ENCODE measurements at places on chromosomes 4 and X.

DNA sequence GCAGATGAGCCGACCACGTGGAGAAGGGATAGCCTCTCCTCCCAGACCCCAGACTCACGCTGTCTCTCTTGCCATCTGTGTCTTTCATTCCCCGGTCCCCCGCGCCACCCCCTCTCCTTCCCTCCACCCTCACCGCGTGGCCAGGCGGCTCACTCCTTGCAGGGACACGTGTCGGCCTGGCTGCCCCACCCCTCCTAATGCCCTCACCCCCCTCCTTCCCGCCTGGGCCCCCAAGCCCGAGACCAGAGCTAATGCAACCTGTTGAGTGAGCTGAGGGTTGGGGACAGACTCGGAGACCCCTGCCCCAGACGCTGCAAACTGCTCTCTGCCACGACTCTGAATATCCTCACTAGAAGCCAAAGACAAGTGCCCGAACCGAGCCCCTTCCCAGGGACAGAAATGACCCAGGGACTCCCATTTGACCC lies 1.8 kb downstream of the SLC38A5 start:
- no peak for DNase-seq

- no peak for DNase-seq
Observed at GRCh38 chrX:101257448-101258258, 33.5 kb downstream of the TAF7L start.

DNA sequence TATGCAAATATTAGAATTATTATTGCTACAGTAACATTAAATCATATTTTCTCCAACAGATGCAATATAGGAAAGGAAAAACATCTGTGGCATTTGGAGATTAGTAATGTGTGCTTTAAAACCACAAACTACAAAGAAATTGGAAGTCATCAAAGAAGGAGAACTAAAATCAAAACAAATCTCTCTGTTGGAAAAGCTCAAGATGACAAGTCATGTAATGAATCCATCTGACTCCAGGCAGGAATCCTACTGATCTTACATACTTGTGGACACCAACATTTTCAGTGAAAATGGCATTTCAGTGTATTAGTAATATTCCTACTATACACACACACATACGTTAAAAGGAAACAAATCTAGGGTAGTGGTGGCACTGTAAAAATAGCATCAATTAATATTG lies 98.2 kb downstream of the SLC39A8 start:
- DNase-seq, result no peak

DNA sequence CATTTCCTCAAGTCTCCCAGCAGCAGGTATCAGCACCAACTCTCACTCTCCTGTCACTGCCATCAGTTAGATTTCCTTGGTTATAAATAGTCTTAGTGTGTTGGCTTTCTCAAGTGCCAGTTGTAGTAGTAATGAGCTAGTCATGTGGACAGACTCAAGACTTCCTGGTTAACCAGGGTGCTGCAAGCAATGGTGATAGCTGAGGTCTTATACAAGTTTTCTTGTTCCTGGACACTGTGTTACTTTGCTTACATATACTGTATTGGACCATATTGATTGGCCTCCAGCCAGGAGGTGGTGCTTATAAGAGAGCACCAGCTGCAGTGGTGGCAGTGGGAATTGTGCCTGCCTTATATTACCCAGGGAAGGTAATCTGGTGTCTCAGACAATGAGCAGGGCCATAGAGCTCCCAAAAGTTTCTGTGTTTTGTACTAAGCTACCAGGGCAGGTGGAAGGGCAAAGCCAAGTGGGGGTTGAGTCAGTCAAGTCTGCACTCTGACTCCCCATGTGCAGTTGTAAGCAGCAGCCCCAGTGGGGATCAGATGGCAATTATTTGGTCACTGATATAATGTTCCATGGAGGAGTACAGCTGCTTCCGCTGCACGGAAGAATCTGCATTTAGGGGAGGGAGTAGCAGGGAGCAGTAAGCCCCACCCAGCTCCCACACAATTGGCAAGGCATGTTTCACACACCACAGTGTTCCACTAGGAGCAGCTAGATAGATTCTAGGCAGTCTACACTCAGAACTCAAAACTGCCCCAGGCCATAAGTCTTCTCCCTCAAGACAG lies 24.1 kb upstream of the ZDHHC15 start:
- DNase-seq, result no peak

GRCh38 chr4:4870576-4871241 lies 11.2 kb downstream of the MSX1 start:
- DNase-seq, result peak; percentile 24

GRCh38 chr4:11529625-11530201 lies 101.0 kb upstream of the HS3ST1 start:
- DNase-seq, result no peak

DNA sequence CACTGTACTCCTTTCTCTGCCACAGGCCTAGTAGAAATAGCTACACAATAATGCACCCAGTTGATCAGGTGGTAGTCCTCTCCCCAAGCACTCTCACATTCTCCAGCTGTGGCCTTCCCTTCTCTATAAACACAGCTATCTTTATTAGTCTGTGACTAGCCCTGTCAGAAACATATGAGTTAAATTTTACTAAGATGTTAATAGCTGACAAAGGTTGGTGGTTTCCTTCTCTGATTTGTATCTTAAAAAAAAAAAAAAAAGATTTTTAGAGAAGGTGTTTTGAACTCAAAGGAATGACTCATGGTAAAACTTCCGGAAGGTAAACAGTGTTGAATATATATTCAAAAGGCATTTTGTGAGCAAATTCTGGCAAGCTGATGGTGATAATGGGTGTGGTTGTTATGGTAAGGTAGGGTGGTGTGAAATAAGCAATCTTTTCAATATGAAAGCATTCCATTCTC lies 327.4 kb downstream of the PPP3CA start:
- no peak for DNase-seq

GRCh38 chr4:2388429-2389182 lies 29.8 kb downstream of the ZFYVE28 start:
- no peak for DNase-seq

- peak; percentile 60 for DNase-seq
Observed at GRCh38 chr4:41125558-41126311, 88.6 kb downstream of the APBB2 start.

GRCh38 chr4:102869569-102870197 lies 891 bp downstream of the CISD2 start:
- DNase-seq, result no peak

GRCh38 chrX:153645921-153646488 lies 998 bp upstream of the DUSP9 start:
- DNase-seq, result no peak

GRCh38 chr4:17077105-17077504 lies 178.7 kb upstream of the LDB2 start:
- DNase-seq, result no peak

- no peak for DNase-seq
Observed at GRCh38 chrX:37785569-37785968, 5.7 kb downstream of the CYBB start.

DNA sequence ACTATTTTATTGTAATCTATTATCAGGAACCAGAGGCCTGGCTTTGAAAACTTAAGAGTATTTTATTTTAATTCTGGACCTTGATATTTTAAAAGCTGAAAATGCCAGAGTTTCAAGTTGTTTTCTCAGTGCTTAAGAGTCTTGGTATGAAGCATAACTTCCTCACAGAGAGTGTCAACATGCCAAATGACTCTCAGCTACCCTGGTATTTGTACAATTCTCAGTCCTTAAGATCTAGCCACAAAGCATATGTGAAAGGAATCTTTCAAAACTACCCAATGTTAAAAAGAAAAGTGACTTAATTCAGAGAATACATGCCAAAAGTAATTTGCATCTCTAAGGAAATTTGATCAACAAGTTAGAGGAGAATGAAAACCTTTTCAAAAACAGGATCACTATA lies 171.9 kb downstream of the DKK2 start:
- no peak for DNase-seq

GRCh38 chr4:147842573-147842972 lies 110.7 kb downstream of the ARHGAP10 start:
- DNase-seq, result no peak

- no peak for DNase-seq
Observed at GRCh38 chrX:37921758-37922157, 74.4 kb upstream of the DYNLT3 start.

DNA sequence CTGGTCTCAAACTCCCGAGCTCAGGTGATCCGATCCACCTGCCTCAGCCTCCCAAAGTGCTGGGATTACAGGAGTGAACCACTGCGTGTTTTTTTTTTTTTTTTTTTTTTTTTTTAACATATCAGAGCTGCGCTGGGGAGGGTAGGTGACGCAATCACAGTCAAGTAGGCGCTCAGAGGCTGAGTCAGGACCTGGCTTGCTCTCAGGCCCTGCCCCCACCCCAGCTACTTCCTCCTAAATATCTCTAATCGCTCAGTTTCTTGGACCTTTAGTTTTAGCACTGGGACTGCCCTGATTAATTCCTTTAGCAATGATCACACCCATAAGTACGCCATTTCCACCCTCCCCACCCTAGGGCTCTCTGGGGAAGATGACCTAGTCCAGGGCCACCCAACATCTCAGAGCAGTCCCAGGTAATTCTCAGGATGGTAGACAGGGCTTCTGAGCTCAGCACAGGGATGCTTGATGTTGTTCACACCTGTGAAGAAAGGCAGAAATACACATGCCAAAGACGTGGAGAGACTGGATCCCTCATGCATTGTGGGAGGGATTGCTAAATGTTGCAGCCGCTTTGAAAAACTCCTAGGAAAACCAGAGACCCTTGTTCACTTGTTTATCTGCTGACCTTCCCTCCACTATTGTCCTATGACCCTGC lies 50.2 kb downstream of the DDX3X start:
- no peak for DNase-seq

- DNase-seq, result no peak
Observed at GRCh38 chr4:99564921-99565320, 1.1 kb upstream of the TRMT10A start.

DNA sequence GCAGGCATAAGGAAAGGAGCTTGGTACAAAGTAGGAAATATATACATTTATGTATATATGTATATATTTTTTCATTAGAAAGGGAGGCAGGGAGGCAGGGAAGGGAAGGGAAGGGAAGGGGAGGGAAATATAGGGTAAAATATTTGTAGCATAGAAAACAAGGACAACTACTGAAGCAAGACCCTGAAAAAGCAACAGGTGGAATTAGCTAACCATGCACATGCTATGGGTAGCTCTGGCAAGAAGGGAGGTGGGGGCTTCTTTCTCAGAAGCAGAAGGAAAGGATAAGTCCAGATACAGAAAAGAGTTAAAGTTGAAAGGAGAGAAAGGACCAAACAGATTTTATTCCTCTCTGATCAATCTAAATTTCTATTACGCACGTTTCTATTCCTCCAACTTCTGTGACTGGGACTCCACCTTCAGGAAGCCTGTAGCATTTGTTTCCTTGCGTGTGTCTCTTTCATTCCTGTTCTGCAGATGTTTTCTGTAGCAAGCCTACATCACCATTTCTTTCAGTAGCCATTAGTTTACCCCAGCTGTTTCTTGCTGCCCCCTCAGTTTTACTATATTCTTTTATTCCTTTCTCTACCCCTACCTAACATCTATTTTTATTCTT lies 82.9 kb downstream of the OR13H1 start:
- peak; percentile 7 for DNase-seq

GRCh38 chr4:122624205-122624604 lies 3.3 kb upstream of the IL21 start:
- DNase-seq, result no peak

GRCh38 chrX:21885568-21885967 lies 29.8 kb downstream of the YY2 start:
- no peak for DNase-seq

DNA sequence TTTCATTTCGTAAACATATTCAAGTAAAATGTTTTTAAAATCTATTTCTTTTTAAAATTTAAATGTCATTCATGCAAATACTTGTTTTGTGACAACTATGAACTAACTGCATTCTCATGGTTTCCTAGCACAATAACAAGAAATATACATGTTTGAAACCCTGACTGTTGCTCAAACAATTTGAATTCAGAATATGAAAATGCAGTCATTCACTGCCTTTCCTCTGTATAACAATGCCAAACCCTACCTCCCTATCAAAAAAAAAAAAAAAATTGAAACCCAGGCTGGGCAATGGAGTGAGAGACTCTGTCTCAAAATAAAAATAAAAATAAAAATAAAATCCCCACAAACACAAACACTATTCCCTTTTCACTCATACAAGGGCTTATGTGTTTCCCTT lies 42.1 kb downstream of the MAB21L2 start:
- no peak for DNase-seq

GRCh38 chr4:136737066-136737465 lies 795.2 kb downstream of the PCDH18 start:
- DNase-seq, result no peak

DNA sequence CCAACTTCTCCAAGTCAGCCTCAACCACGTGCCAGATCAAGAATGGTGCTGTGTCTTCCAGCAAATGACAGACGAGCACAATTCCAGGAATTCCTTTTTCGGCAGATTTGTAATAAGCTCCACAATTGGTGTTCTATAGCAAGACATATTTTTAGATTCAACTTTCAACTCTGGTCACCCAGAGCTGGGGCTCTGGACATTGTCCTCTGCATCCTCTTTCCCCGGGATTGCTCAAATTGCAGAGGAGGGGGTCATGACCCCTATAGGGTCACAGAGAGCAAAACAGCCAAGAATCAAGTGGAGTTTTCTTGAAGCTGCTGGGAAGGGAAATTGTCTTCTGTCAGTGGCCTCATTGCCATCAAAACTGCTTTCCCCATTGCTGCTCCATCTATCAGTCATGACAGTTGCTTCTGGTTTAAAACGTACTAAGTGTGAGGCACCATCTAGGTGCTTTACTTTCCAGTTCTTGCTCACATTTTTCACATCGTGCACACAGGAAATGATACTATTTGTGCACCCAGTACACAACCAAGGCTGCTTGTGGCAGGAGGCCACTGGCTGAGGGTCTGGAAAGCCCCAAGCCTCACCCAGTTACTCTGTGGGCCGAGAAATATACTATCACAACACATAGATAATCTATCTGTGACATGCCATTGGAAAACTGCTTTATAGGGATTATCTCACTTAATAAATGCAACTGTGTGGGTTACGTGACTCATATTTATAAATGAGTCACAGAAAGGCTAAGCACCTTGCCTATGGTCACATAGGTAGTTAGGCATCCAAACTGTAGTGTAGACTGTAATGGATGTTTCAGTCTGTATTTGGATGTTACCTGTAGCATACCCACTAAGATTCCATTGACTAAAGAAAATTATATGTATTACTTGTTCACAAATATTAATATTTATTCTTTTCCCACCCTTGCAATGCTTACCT lies 91.7 kb upstream of the PHOX2B start:
- DNase-seq, result no peak

DNA sequence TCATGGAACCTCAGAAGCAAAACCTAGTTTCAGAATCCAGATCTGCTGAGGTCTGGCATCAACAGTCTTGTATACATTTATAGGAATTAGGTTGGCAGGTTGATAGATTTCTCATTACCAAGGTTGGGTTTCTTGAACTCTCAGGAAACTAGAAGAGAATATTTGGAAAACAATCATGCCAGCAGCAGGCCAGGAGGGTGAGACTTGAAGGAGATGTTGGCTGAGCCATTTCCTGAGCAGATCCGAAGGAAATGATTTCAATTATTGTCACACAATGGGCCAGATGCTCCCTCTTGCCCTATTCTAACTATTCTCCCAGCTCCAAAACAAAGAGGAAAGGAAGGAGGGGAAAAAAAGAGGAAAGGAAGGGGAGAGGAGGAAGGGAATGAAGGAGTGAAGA lies 45.2 kb downstream of the SHROOM4 start:
- DNase-seq, result no peak

- no peak for DNase-seq
Observed at GRCh38 chrX:14618177-14618965, 89.0 kb downstream of the GLRA2 start.

GRCh38 chr4:5971078-5971450 lies 47.2 kb downstream of the C4orf50 start:
- no peak for DNase-seq
